ENCODE measurements at places on chromosomes 5 and 9.

DNA sequence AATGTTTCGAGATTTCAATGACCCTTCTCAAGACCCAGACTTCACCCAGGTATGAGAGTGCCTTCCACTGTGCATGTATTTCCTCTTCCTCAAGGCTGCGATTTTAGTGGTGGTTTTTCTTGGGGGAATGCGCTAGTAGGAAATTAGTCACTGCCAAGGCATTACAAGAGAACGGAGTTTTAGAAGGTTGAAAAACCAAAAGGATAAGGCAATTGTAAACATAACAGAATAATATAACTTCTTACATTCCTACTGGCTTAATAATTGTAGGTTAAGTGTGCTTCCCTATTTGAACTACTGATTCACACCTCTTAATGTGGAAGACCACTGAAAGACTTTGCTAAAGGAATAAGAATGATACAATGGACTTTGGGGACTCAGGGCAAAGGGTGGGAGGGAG, 38.9 kb downstream of the ACO1 start:
- H3K4me1 ChIP-seq = peaks cover 2% of the 10 kb centered on the region
- H3K27ac ChIP-seq = no peak overlapping the region
- DNase-seq = no peak
- no peak overlapping the region for H3K4me3 ChIP-seq

GRCh38 chr5:80686757-80687156, 32.0 kb upstream of the DHFR start:
- no peaks in the 10 kb centered on the region for H3K27me3 ChIP-seq
- H3K4me3 ChIP-seq = no peak overlapping the region
- H3K4me1 ChIP-seq = peaks cover 23% of the 10 kb centered on the region
- no peak for DNase-seq

GRCh38 chr9:127867356-127868277, 9.9 kb downstream of the AK1 start:
- H3K4me3 ChIP-seq = no peak overlapping the region
- no peaks in the 10 kb centered on the region for H3K27me3 ChIP-seq
- H3K36me3 ChIP-seq = no peaks in the 10 kb centered on the region
- H3K27ac ChIP-seq = no peak overlapping the region

DNA sequence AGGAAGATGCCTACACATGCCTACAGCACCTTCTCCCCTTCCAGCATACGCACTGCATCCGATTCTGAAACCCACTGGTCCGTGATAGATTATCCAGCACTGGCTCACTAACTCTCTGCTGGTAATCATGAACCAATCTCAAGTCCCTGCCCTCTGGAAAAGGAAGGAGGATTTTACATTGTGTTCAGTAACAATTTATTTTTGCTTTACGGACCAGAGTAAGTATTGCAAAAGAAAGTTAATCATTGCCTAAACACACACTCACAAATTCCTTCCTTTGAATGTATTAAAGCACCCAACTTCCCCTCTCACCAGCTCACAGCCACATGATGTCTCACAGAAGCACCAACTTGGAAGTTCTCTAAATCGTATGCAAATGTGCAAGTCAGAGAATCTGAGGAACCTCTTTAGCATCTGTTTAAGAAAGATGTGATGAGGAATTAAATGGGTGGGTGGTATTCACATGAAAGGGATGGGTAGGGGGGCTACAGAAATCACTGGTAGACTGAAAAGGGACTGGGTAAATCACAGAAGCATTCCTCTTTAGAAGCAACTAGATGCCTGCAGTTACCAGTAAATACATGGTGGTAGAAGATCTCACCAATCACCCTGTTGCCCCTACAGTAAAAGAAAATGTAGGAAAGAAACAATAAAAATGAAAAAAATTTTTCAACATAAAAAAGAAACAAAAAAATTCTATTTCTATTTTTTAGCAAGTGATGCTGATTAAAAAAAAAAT, 8.4 kb downstream of the GNAQ start:
- no peak overlapping the region for H3K4me3 ChIP-seq
- no peak for DNase-seq
- no peaks in the 10 kb centered on the region for H3K27me3 ChIP-seq
- no peak overlapping the region for H3K27ac ChIP-seq

DNA sequence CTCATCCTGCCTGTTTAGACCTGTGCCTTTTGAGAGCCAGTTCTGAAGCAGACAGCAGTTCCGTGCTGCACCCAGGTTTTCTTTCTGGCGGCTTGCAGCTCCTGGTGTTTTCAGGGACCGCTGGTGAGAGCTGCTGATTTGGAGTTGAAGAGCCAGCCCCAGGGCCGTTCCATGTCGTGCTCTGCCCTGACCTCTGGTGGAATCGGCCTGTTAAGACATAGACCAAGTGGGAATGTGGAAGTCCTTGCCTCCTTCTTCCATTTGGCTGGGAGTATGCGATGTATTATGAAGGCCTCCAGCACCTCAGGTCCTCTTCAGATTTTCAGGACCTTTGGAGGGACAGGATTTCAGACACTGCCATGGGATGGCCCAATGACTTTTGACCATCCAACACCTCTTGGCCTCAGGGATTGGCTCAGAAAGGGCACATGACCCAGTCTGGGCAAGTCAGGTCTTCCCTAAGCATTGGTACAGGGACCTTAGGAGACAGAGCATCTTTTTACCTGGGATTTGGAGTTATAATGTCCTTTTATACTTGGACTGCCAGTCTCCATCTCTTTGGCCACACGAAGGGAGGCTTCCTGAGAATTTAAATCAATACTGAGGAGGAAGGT, 136.1 kb upstream of the CLINT1 start:
- H3K27ac ChIP-seq = no peak overlapping the region
- peaks cover 35% of the 10 kb centered on the region for H3K27me3 ChIP-seq
- H3K4me1 ChIP-seq = peaks cover 12% of the 10 kb centered on the region
- peak; percentile 41 for DNase-seq
- no peaks in the 10 kb centered on the region for H3K36me3 ChIP-seq

- no peak overlapping the region for H3K27ac ChIP-seq
- no peak overlapping the region for H3K4me3 ChIP-seq
- H3K36me3 ChIP-seq = no peaks in the 10 kb centered on the region
- H3K27me3 ChIP-seq = peaks cover 4% of the 10 kb centered on the region
Measured at GRCh38 chr9:1732670-1733069, 282.5 kb upstream of the SMARCA2 start.

DNA sequence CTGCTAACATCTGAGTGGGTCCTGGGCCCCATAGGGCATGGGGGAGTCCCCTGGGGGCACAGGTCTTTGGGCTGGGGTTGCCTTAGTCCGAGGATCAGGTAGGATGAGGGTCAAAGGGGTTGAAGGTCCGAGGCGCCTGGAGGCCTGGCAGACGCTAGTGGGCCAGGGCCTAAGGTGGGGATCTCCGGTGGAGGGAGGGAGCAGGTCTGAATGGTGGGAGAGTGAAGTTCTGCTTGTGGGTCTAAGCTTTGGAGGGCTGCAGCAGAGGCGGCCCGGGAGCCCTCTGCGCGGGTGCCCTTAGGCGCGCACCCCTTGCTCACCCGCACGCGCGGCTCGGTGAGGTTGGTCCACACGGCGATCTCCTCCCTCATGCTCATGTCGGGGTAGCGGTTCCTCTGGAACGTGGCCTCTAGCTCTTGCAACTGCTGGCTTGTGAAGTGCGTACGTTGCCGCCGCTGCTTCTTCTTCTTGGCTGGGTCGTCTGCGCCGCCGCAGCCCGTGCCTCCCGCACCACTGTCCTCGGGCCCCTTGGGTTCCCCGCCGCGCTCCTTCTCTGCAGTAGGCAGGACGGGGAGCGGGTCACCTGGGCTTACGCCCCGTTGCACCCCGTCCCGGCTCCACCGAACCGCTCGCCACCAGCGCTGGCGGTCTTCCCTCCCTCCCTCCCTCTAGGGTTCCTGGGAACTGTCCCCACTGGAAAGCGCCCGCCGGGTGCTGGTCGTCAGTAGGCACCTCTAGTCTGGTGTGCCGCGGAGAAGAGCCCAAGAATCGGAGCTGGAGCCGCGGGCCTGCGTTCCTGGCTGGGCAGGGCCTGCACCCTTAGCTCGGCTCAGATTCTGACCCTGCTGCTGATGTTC, 2.8 kb downstream of the PITX1 start:
- no peak overlapping the region for H3K27ac ChIP-seq
- H3K27me3 ChIP-seq = peaks cover 85% of the 10 kb centered on the region
- H3K4me1 ChIP-seq = peaks cover 39% of the 10 kb centered on the region
- peak; percentile 31 for DNase-seq
- H3K4me3 ChIP-seq = peak overlapping the region; percentile 48
- peaks cover 3% of the 10 kb centered on the region for H3K36me3 ChIP-seq

- H3K27ac ChIP-seq = no peak overlapping the region
- no peak for DNase-seq
- no peaks in the 10 kb centered on the region for H3K36me3 ChIP-seq
- no peaks in the 10 kb centered on the region for H3K4me1 ChIP-seq
- no peak overlapping the region for H3K4me3 ChIP-seq
Measured at GRCh38 chr5:174139623-174140022, 94.1 kb downstream of the NSG2 start.
